Psoas muscle (tissue), 8 donors: ENCODE measurements at places on chromosomes 4 and X. TPM values are rescaled to one million over a fixed set of nuclear protein-coding genes. Genes with fewer than 3 reads are reported as not detected.

PPP1R3F gene
- total RNA-seq, result 25.5 TPM

FGF5 gene
- 0.05 TPM for total RNA-seq

TMEM31 gene
- total RNA-seq, result not detected

SH3TC1 gene
- 4.6 TPM for total RNA-seq

SLC26A1 gene
- total RNA-seq, result not detected

SPP1 gene
- 8.0 TPM for total RNA-seq

TRAPPC2 gene
- total RNA-seq, result 5.9 TPM

TMEM35A gene
- 0.28 TPM for total RNA-seq

GIMD1 gene
- not detected for total RNA-seq

DNA sequence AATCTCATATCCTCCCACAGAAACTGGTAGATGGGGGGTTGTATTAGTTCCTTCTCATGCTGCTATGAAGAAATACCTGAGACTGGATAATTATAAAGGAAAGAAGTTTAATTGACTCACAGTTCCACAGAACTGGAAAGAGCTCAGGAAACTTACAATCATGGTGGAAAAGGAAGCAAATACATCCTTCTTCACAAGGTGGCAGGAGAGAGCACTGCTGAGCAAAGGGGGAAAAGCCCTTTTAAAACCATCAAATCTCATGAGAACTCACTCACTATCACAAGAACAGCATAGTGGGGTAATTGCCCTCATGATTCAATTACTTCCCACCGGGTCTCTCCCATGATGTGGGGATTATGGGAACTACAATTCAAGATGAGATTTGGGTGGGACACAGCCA is 250.5 kb upstream of the GPRIN3 start:
- no peak for DNase-seq
- H3K4me1 ChIP-seq, result no peaks in the 10 kb centered on the region
- H3K27ac ChIP-seq, result no peak overlapping the region
- H3K4me3 ChIP-seq, result no peak overlapping the region
- H3K27me3 ChIP-seq, result no peaks in the 10 kb centered on the region

DNA sequence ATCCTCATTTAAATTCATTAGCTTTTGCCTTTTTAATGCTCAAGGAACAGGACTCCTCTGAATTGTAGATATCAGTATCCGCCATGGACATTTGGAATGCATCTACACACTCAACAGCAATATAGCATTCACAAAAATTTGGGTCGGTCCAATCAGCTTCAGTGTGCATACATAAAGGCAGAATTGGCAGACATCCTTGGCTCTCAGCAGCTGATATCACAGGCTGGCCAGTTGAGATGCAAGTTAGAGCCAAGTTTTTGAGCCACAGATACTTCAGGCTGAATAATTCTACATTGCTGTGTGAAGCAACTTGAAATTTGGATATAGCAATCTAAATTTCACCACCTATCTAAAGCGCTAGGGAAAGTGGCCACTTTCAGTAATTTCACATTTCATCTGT is 821.1 kb downstream of the PCDH19 start:
- H3K27me3 ChIP-seq, result no peaks in the 10 kb centered on the region
- H3K36me3 ChIP-seq, result no peaks in the 10 kb centered on the region
- no peak overlapping the region for H3K4me3 ChIP-seq

DNA sequence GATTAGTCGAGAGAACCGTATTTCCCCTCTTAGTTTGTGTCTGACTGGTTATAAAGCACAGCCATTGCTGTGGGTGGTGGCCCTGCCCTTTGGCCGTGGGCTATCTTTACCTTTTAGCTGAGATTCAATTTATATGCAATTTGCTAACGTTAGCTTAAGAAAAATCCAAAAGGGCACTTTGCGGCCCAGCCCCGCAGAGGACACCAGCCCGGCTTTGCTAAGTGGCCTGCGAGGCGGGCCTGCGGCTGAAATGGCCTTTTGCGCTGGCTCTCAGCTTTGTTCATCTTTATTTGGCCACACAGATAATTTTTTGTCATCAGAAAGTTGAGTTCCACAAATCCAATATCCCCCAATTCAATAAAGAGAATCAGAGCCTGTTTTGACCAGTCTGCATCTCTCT is 48.3 kb downstream of the CPZ start:
- DNase-seq, result no peak
- H3K27me3 ChIP-seq, result peaks cover 4% of the 10 kb centered on the region
- H3K4me1 ChIP-seq, result no peaks in the 10 kb centered on the region
- H3K27ac ChIP-seq, result no peak overlapping the region
- H3K4me3 ChIP-seq, result no peak overlapping the region

DNA sequence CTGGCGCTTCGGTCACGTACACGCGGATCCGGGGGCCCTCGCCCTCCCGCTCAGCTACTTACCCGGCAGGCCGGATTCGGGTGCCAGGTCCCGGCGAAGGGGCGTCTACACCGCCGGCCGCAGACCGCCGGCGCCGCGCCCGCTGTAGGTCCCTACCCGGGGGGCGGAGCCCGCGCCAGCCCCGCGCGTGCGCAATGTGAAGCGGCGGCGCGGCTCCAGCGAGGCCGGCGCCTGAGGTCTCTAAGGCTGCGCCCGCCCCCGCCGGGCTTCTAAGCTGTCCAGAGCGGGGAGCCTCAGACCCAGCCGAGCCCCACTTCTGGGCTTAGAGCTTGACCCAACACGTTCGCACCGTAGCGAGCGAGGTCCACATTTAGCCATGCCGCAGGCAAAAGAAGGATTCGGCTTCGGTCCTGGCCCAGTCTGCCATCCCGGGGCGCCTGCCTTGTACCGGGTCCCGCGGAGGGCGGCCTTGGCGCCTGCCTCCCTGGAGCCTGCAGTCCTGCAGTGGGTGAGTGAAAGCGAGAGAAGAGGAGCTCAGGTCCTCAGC is at the start of gene ZNF518B:
ZNF518B (minus strand) TSS at position 172 of the 547 bp plus-strand sequence. CDS start 11,098 bp downstream, outside the sequence.
- H3K27me3 ChIP-seq, result peaks cover 10% of the 10 kb centered on the region
- peak within 1 kb of the TSS; percentile 61 for H3K27ac ChIP-seq
- peaks cover 23% of the 10 kb centered on the region for H3K36me3 ChIP-seq
- peak within 1 kb of the TSS; percentile 74 for H3K4me3 ChIP-seq

GRCh38 chrX:1876041-1876440 is 261.2 kb downstream of the ASMT start:
- H3K27me3 ChIP-seq, result no peaks in the 10 kb centered on the region
- no peaks in the 10 kb centered on the region for H3K36me3 ChIP-seq
- no peak overlapping the region for H3K4me3 ChIP-seq
- no peak for DNase-seq

DNA sequence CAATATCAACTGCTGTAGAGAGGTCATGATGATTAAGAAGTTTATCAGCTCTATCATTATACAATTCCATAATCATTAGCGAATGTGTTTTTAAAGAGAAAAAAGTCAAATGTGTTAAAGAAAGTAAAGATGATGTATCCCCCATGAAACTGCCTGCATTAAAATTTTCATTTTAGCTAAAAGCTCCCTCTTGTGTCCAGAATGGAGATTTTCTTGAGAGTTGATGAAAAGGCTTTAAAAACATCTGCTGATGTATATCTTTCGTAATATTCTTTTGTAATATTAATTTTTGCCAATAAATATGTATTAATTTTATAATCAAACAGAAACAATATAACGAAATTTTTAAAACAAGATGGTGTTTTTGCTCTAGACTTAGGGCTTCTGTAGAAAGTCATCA is 52.1 kb upstream of the LHFPL1 start:
- no peak overlapping the region for H3K27ac ChIP-seq
- H3K4me3 ChIP-seq, result no peak overlapping the region
- no peaks in the 10 kb centered on the region for H3K4me1 ChIP-seq
- H3K36me3 ChIP-seq, result no peaks in the 10 kb centered on the region
- DNase-seq, result no peak

GRCh38 chr4:150395872-150396271 is 186.1 kb upstream of the MAB21L2 start:
- H3K4me1 ChIP-seq, result no peaks in the 10 kb centered on the region
- no peak overlapping the region for H3K27ac ChIP-seq
- no peaks in the 10 kb centered on the region for H3K36me3 ChIP-seq
- H3K27me3 ChIP-seq, result no peaks in the 10 kb centered on the region
- no peak for DNase-seq
- no peak overlapping the region for H3K4me3 ChIP-seq

- no peak for DNase-seq
- H3K27me3 ChIP-seq, result peaks cover 9% of the 10 kb centered on the region
- no peak overlapping the region for H3K27ac ChIP-seq
- no peaks in the 10 kb centered on the region for H3K36me3 ChIP-seq
- no peak overlapping the region for H3K4me3 ChIP-seq
These were observed 3.3 kb downstream of the NLGN4X start for GRCh38 chrX:6225288-6225910.

- H3K27me3 ChIP-seq, result no peaks in the 10 kb centered on the region
- H3K4me1 ChIP-seq, result peaks cover 21% of the 10 kb centered on the region
- no peak overlapping the region for H3K27ac ChIP-seq
These were observed 40.8 kb downstream of the PDE5A start for GRCh38 chr4:119587796-119588195.

GRCh38 chr4:7828011-7828720 is 111.5 kb downstream of the AFAP1 start:
- DNase-seq, result peak; percentile 75
- peak overlapping the region; percentile 87 for H3K27ac ChIP-seq

DNA sequence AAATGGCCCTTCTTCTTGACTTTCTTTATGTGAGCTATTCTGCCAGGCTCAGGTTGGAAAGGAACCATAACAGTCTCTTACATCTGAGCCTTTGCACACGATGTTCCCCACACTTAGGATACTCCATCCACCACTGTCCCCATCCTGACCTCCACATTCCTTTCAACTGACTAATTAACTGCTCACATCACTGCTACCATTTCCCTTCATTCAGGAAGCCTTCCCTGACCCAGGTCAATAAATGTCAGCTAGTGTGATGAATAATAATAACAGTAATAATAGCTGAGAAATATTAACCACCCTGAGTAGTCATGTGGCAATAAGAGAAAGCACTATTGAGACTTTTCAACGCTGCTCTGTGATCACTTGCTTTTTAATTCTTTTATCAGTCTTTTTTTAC is 291.7 kb downstream of the KCNIP4 start:
- H3K27ac ChIP-seq, result no peak overlapping the region
- no peak overlapping the region for H3K4me3 ChIP-seq
- DNase-seq, result no peak

GRCh38 chr4:124111922-124112321 is 600.6 kb downstream of the ANKRD50 start:
- DNase-seq, result no peak
- no peaks in the 10 kb centered on the region for H3K27me3 ChIP-seq
- peaks cover 7% of the 10 kb centered on the region for H3K4me1 ChIP-seq

GRCh38 chr4:151691639-151692442 is 69.0 kb downstream of the GATB start:
- H3K4me1 ChIP-seq, result peaks cover 87% of the 10 kb centered on the region
- peak; percentile 24 for DNase-seq
- no peaks in the 10 kb centered on the region for H3K27me3 ChIP-seq
- no peaks in the 10 kb centered on the region for H3K36me3 ChIP-seq

- H3K27ac ChIP-seq, result peak overlapping the region; percentile 6
- no peak for DNase-seq
- H3K4me1 ChIP-seq, result no peaks in the 10 kb centered on the region
These were observed 23.2 kb upstream of the TSPAN7 start for GRCh38 chrX:38538134-38538533.

DNA sequence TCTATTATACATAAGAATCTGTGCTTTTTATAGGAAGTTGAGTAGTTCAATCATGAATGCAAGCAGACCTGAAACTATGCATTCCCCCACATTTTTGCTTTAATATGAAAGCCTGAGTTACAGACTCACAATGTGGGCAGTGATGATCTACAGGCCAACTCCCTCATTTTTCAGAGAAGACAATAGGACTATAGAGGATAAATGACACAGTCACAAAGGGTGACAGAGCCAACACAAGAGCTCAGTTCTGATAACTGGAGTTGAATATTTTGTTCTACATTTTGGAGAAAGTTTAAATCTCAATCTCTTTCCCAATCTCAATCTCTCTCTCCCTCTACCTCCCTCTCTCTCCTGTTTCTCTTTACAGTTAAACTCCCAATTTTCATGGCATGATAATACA is 27.0 kb downstream of the MBNL3 start:
- no peaks in the 10 kb centered on the region for H3K36me3 ChIP-seq
- no peaks in the 10 kb centered on the region for H3K4me1 ChIP-seq
- no peaks in the 10 kb centered on the region for H3K27me3 ChIP-seq
- H3K27ac ChIP-seq, result no peak overlapping the region
- no peak overlapping the region for H3K4me3 ChIP-seq
- no peak for DNase-seq

DNA sequence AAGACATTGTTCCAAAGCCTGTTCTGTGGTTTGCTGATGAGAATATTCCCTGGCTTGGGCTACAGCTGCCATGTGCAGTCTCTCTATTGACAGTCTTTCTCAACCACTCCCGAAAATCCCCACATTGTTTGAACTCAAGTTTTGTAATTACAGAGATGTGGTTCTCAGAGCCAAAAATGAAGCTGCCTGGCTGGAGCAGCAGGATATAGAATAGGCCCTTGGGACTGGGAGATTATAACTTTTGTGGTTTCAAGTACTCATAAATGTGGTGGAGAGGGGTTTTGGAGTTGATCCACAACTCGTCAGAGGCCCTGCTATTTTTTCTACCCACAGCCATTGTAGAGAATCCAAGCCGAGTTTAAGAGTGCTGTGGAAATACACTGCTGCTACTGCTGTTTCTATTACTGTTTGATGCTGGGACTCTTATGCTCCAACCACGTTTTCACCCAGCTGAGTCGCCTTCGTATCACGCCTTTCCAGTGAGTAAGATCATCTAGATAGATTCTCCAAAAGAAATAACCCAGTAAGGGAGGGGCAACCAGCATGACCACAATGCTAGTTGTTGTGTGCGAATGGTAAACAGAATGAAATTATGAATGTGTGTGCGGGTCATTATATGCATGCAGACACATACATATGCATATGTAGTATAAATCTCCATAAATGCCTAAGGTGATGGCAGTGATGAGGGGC is 57.1 kb upstream of the ATXN3L start:
- peak overlapping the region; percentile 23 for H3K27ac ChIP-seq
- no peak for DNase-seq
- H3K4me1 ChIP-seq, result no peaks in the 10 kb centered on the region

- H3K4me1 ChIP-seq, result no peaks in the 10 kb centered on the region
- no peak for DNase-seq
- H3K36me3 ChIP-seq, result no peaks in the 10 kb centered on the region
- H3K27ac ChIP-seq, result no peak overlapping the region
These were observed 105.7 kb upstream of the GATB start for GRCh38 chr4:151866592-151866918.

DNA sequence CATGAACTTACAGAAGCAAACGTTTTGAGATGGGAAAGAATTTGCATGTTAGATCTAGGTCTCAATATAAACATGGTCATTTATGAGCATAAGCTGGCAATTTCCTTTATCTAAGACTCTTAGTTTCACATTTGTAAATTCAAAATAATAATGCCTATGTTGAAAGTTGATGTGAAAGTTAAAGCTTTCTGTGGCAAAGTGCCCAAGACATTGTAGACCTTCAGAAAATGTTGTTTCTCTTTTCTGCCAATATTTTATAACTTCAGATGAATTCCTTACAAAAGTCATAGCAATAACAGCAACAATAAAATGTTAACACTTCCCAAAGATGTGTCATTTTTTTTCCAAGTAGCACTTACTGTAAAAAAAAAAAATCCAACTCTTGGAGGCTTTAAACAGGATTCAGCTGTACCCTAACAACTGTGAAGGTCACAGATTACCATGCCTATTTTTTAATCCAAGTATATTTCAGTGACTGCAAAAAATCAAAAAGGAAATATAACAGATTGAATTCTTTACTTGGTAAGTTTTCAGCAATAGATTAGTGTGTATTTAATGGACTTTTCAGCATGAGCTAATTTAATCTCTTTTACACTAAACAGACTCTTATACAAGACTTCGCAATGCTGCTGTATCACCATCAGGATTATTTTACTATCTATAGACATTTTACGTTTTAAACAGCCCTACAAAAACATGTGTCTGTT is 206.5 kb upstream of the PDE5A start:
- no peak for DNase-seq
- no peak overlapping the region for H3K27ac ChIP-seq

GRCh38 chr4:42133006-42133405 is 19.4 kb downstream of the BEND4 start:
- no peaks in the 10 kb centered on the region for H3K27me3 ChIP-seq
- no peak overlapping the region for H3K4me3 ChIP-seq
- no peaks in the 10 kb centered on the region for H3K36me3 ChIP-seq
- no peaks in the 10 kb centered on the region for H3K4me1 ChIP-seq
